ENCODE measurements at places on chromosomes 16 and 17.

DNA sequence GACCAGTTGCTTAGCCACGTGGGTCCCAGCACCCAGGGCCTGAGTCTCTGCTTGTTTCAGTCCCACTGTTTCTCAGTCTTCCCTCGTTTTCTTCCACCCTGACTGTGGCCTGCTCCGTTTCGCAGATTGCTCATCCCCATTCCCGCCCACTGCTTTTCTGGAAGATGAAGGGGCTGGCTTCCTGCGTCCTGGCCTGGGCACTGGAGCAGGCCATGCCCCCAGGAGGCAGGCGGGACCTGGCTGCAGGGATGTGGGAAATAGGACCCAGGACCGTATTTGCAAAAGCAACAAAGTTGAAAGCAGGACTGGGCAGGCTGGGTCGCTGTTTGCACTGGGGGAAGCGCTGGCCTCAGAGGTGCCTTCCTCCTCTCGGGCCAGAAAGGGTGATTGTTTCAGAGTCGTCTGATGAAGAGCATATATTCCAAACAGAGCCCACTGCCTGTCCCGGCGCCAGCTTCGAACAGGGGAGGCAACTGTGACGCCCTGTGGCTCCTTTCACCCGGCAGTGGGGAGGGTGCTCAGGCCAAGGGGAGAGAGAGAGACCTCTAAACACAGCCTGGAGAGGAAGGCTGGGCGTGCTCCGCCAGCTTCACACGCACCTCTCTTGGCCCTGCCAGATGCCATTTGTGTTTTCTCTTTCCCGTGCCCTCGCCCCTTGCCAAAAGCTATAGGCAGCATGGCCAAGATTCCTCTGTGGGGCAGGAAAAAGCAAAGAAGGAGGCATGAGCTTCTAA, 108.6 kb downstream of the CMIP start:
- DNase-seq: no peak

- no peak for DNase-seq
Observed at GRCh38 chr16:48117217-48118105, 38.3 kb downstream of the ABCC12 start.

- DNase-seq: no peak
Observed at GRCh38 chr17:18245038-18245776, 13.3 kb downstream of the FLII start.

DNA sequence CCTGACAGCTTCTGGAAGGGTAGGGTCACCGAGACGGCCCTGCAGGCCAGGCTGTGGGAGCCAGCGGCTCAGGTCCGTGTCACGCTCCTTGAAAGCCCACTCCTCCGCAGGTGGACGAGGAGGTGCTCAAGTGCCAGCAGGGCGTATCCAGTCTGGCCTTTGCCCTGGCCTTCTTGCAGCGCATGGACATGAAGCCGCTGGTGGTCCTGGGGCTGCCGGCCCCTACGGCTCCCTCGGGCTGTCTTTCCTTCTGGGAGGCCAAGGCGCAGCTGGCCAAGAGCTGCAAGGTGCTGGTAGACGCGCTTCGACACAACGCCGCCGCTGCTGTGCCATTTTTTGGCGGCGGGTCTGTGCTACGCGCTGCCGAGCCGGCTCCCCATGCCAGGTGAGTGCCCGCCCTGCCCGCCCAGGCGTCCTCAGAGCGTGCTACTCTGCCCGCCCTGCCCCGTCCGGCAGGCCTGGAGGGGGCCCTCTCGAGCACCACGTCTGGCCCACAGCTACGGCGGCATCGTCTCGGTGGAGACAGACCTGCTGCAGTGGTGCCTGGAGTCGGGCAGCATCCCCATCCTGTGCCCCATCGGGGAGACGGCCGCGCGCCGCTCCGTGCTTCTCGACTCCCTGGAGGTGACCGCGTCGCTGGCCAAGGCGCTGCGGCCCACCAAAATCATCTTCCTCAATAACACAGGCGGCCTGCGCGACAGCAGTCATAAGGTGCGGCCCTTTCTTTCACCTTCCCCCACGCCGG, 1.3 kb downstream of the NAGS start:
- DNase-seq: no peak

- DNase-seq: no peak
Observed at GRCh38 chr16:10896165-10896564, 19.2 kb downstream of the CIITA start.

DNA sequence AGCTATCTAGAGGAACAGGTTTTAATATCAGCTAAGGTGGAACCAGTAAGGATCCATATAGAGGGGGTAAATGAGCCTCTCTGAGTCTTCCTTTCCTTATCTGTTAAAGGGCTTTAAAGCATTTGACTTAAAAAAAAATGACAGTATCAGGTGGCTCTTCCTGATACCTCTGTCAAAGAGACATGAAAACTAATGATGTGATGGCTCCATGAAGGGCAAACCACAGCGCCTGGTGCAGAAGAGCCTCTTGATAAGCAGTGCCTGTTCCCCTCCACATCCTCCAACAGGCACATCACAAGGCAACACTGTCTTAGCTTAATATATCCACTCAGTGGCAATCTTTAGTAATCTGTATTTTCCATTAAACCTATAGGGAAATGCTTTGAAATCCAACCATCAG, 68.9 kb downstream of the USP31 start:
- DNase-seq: no peak

DNA sequence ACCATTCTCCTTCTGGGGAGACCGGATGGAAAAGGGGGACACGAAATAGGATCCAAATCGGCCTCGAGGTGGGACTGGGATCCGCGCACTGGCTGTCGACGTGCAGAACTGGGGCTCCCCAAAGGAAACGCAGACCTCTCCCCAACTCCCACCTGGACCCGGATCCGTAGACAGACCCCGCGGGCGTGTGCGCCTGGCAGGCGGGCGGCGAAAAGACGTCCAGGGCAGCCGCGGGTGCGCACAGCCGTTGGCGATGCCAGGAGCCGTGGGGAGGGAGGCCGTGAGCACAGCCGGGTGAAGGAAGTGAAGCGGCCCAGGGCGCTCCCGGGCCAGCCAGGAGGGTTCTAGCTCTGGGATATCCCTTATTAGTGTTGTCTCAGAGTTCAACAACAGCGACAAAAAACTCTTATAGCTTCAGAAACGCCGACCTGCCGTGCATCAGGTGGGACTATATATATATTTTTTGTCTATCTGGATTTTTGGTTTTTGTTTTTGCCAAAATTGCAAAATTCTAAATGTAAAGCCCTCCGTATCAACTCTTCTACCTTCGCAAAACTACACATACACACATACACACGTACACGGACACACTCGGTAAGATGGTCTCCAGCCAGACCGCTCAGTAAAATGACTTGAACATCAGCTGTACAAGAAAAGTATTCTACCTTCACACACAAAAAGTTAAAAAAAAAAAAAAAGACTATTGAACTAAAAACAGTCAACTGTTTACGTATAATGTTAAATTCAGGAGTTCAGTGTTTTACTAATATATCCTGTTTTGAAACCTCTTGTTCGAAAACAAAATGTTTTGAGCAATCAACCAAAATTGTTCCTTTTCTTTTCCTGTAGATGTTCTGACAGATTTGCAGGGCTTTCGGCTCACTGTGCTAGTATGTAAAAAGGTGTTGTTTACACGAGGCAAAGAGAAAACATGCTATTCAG, 5.2 kb upstream of the AATF start:
- no peak for DNase-seq

DNA sequence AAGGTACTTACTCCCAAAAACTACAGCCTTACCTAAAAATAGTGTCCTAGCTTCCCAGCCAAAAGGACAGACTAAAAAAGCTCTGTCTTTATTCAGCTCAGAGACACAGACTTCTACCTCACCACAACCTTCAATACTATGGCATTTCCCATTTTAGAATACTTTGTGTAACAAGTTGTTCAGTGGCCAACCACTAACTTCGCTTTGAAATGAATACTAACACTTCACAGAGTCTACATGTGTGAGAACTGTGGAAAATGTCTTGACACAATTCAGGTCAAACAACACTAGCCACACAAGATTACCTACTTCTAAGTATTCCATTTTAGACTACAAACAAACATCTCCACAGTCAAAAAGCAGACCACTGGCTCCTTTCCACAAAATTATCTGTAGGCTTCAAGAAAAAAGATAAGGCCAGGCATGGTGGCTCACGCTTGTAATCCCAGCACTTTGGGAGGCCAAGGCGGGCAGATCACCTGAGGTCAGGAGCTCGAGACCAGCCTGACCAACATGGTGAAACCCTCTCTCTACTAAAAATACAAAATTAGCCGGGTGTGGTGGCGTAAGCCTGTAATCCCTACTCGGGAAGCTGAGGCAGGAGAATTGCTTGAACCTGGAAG, 3.2 kb downstream of the HELZ start:
- DNase-seq: no peak

GRCh38 chr17:39628655-39629493, 2.1 kb downstream of the PPP1R1B start:
- no peak for DNase-seq

- DNase-seq: no peak
Observed at GRCh38 chr16:15760129-15760528, 96.7 kb downstream of the MYH11 start.

DNA sequence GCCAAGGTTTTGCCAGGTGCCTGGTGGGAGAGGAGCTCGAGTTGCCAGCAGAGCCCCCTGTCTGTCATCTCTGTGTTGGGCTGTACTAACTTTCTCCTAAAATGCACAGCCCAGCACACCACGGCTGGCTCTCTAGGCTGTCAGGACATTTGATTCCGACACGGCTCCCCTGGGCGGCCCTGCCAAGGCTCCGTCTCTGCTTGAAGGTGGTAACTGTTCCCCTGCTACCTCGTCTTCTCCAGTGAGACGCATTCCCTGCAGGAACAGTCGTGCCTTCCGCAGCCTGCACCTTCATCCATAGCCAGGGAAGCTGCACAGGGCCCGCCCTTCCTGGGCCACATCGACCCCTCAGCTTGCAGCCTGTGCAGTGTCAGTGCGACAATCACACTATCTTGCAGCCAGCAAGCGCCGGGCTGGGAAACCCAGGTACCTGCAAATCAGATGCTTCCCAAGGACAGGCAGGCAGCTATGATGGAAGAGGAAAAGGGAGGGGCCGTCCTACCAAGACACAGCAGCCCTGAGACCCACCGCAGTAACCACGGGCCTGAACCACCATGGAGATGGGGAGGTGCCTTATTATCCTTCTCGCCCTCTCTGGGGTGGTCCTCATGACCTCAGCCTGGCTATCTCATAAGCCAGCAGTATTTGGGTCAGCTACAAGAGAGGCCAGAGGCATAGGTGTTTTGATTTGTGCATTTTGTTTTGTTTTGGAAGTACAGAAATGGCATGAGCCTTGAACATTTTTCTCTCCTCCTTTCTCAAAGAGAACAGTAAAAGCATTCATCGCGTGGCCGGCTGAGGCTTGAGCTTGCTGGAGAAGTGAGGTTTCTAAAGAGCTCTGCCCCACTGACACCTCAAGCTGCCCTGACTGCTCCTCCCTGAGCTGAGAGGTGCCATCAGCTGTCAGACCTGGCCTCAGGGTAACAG, 361.7 kb upstream of the TNRC6C start:
- DNase-seq: no peak

GRCh38 chr16:54110016-54110981, 176.3 kb downstream of the IRX3 start:
- no peak for DNase-seq

- DNase-seq: no peak
Observed at GRCh38 chr16:12539185-12539929, 264.3 kb downstream of the CPPED1 start.

- no peak for DNase-seq
Observed at GRCh38 chr17:78673395-78673794, 96.2 kb upstream of the DNAH17 start.

GRCh38 chr17:74842599-74843351, 16.9 kb downstream of the GRIN2C start:
- no peak for DNase-seq

GRCh38 chr17:703081-703875, 11.4 kb downstream of the VPS53 start:
- DNase-seq: no peak

- no peak for DNase-seq
Observed at GRCh38 chr16:54288030-54288834, 1.6 kb upstream of the IRX3 start.

DNA sequence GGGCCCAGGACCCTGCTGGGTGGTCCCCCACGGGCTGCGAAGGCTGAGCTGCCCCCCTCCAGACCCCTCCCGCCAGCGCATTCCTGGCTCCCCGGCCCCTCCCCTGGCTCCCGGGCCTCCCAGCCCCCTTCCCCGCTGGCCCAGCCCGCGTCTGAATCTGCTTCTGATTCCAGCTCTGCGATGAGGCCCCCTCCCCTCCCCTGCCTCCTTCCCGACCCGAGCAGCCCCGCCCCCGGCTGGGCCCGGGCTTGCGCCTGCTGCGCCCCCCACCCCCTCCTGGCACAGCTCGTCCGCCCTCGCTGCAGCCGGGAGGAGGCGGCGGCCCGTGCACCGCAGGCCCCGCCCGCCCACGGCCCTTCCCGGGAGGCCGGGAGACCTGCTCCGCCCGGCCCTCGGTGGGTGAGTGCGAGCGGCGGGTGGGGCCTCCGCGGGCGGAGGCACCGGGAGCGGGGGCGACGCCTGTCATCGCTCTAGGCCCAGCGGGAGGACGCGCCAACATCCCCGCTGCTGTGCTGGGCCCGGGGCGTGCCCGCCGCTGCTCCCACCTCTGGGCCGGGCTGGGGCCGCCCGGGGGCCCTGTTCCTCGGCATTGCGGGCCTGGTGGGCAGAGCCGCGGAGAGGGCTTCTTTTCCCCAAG, at the start of gene NTN3:
Gene NTN3 (plus strand): TSS at position 282 of the 637 bp plus-strand sequence. CDS start 405 bp downstream, outside the sequence.
- no peak for DNase-seq

DNA sequence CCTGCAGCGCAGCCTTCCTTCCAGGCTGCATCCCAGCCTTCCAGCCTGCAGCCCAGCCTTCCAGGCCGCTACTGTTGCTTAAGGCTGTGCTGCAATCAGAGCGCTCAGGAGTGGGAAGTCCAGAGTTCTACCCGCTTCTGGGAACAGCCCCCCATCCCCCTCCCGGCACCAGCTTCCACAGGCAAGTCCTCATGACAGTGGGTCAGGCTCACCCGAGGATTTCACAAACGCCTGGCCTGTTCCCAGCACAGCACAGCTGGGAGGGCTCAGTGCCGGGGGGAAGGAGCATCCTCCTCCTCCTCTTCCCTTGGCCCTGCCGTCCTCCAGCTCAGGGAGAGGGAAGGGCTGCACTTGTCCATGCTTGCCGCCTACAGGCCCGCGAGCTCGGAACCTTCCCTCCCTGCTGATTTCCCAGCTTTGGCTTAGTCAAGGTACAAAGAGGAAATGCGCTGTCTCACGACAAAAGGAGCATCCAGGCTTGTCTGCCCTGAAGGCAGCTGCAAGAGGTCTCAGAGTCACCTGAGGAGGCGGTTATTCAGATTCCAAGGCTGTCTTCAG, 8.3 kb downstream of the SOCS3 start:
- DNase-seq: no peak

GRCh38 chr17:62761884-62762283, 46.2 kb downstream of the MARCHF10 start:
- DNase-seq: no peak

- no peak for DNase-seq
Observed at GRCh38 chr17:48567209-48567608, 10.9 kb downstream of the HOXB4 start.

DNA sequence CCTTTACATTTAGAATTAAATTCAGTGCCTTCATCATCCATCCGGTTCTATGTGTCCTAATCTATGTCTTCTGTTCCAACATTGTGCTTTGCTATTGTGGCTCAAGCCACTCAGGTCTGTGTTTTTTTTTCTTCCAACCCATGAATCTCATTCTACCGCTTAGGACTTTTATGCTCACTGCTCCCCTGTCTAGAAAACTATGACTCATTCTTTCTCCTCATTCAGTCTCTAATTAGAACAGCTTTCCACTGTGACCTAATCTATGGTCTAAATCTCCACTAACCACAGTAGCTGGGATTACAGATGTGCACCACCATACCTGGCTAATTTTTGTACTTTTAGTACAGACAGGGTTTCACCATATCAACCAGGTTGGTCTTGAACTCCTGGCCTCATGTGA, 418.7 kb downstream of the KCNJ2 start:
- no peak for DNase-seq

- DNase-seq: no peak
Observed at GRCh38 chr16:27303256-27304100, 10.3 kb upstream of the IL4R start.

GRCh38 chr16:64416216-64417005, 705.5 kb downstream of the CDH11 start:
- no peak for DNase-seq
